Muscle of leg (tissue), 16 donors: ENCODE measurements at places on chromosomes 16 and 17. TPM values are rescaled to one million over a fixed set of nuclear protein-coding genes. Genes with fewer than 3 reads are reported as not detected.

DNA sequence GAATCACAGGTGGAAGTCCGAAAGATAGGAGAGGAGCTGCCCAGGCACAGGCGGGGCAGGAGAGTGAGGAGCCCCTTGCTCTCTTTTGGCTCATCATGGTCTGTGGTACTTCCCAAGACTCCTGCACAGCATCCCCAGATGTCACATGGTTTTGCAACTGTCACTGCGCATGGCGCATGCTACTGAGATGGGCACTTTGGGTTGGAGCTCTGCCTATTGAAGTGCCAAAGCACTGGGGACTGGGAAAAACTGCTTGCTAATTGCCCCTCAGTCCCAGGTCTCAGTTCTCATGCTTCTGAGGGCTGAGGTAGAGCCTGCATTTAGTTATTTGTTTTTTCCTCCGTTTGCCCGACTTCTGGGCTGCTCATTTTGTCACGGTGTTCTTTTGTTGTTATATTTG lies 156.8 kb upstream of the CDH13 start:
- H3K36me3 ChIP-seq: no peaks in the 10 kb centered on the region
- DNase-seq: peak; percentile 6
- peaks cover 16% of the 10 kb centered on the region for H3K4me1 ChIP-seq
- H3K27me3 ChIP-seq: peaks cover 2% of the 10 kb centered on the region
- no peak overlapping the region for H3K4me3 ChIP-seq

DNA sequence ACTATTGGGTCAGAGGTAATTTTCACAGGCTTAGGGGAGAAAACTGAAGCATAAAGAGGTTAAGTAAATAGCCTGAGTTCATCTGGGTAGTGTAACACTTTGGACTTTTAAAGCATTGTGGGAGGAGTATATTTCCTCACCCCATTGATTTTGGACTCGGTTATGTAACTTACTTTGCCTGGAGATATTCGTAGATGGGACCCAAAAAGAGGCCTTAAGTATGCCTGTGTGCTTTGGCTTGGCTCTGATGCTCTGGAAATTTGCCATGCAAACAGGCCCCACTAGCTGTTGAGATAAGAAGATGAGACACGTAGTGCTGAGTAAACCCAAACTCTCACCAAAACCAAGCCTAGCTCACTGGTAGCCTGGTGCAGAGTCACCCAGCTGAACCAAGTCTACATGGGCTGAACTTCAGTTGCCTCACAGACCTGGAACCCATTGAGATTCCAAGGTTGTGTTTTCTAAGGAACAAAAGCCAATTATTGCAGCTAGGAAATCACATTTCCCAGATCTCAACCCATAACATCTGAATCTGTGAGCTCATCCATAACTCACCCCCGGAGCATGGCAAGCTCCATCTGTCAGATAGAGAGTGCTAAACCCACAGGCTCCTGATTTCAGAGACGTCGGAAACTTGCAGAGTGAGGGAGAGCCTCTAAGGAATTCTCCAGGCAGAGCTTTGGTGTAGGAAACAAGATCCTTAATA lies 536.0 kb upstream of the C16orf82 start:
- no peaks in the 10 kb centered on the region for H3K4me1 ChIP-seq
- peak; percentile 3 for DNase-seq

P2RX1 gene
- total RNA-seq: 2.1 TPM

GRCh38 chr17:4948931-4949320 lies 596 bp upstream of the PFN1 start:
- H3K27ac ChIP-seq: peak overlapping the region; percentile 99
- H3K36me3 ChIP-seq: peaks cover 29% of the 10 kb centered on the region
- H3K4me1 ChIP-seq: peaks cover 55% of the 10 kb centered on the region
- H3K4me3 ChIP-seq: peak overlapping the region; percentile 90

TRPV3 gene
- 1.2 TPM for total RNA-seq

DNA sequence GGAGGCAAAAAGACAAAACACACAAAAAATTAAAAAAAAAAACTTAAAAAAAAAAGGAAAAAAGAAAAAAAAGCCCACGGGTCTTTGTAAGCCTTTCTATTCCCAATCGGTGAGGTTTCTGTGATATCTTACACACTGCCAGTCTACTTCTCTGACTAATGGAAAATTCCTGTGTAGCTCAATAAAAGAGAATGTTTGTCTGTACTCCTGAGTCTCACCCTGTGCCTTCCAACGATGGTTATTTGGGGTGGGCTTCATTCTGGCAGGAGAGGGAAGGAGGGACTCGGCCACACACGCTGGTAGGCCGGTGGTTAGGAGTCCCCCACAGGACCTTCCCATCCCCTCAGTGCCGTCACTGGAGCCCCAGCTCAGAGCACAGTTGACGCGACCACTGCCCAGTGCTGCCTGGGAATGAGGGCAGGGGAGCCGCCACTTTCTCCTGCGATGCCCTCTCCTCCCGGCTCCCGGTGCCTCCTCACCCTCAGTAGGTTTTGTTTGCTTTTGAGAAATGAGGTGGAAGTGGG lies 68.0 kb downstream of the AMFR start:
- H3K4me1 ChIP-seq: peaks cover 4% of the 10 kb centered on the region
- no peaks in the 10 kb centered on the region for H3K27me3 ChIP-seq
- peak overlapping the region; percentile 37 for H3K4me3 ChIP-seq
- H3K36me3 ChIP-seq: peaks cover 10% of the 10 kb centered on the region

ZNF213 gene
- total RNA-seq: 3.1 TPM

DNA sequence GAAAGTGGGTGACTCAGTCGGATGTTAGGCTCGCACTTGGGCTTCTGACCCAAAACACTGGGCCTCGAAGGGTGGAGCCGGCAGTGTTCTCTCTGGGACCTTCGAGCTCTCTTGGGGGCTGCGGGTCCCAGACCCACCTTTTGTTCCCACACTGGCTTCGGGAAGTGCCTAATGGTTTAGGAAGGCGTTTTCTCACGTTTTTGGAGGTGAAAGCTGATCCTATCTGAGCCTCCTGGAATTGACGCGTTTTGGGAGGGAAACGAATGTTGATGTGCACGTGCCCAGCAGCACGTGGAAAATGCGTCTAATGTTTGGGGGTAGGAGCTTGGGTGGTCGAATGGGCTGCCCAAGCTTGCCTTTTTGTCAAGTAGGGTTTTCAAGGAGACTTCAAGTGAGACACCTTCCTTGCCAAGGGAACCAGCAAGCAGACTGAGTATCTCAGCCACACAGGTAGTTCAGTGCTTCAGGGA lies 666 bp downstream of the HGS start:
- peaks cover 26% of the 10 kb centered on the region for H3K4me1 ChIP-seq
- peak overlapping the region; percentile 76 for H3K4me3 ChIP-seq
- no peak for DNase-seq
- peak overlapping the region; percentile 13 for H3K27ac ChIP-seq
- no peaks in the 10 kb centered on the region for H3K27me3 ChIP-seq

MARCHF10 gene
- 0.40 TPM for total RNA-seq

DNA sequence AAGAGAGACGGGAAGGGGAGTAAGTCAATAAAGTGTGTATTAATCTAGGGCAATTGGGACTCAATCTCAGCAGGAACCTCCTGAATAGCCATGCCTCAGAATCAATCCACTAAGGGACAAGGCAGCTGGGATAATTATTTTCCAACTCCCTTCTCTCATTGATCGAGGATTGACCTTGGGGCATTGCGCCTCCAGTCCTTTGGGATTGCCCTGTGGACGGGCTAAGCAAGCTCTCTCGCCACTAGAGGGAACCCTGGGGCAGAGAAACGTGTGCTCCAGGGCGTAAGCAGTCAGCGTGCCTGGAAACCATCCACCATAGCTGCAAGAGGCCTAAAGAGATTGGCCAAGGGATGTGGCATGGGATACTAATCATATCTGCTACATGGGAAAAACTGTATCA lies 53.9 kb upstream of the ERCC4 start:
- no peak overlapping the region for H3K27ac ChIP-seq
- H3K36me3 ChIP-seq: no peaks in the 10 kb centered on the region
- no peak overlapping the region for H3K4me3 ChIP-seq
- H3K4me1 ChIP-seq: no peaks in the 10 kb centered on the region

DNA sequence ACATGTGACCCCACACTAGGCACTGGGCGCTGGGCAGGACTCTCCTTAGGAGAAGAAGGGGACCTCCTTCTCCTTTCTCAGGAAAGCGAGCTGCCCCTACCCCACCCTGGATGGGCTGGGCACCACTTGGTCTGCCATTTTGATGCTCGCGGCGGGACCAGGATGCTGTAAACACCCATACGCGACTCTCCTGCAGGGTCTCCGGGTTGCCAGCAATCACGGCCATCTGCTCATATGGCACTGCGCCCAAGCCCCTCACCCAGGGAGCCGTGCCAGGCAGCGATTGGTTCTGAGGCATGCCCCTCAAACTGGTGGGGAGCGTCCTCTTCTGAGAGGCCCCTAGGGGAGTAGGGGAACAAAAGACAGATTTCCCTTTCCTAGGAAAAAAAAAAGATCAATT lies 99.0 kb downstream of the C16orf78 start:
- H3K27ac ChIP-seq: no peak overlapping the region
- DNase-seq: no peak
- H3K4me3 ChIP-seq: no peak overlapping the region
- peaks cover 14% of the 10 kb centered on the region for H3K4me1 ChIP-seq
- no peaks in the 10 kb centered on the region for H3K27me3 ChIP-seq

DNA sequence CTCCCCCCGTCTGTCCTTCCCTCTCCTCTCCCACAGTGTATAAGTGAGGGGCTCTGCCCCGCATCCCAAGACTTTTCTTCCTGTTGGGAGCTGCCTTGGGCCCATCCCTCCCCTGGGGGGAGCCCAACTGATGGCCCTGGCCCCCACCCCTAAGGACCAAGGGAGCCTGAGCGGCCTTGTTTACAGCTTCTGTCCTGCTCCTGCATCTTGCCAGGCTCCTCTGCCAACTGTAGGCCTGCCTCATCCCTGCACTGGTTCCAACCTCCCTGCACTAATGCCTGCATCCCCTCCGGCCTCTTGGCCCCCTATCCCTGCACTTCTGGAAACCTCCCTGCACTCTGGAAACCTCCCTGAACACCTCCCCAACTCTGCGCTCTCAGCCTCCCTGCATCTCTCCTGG lies 1.4 kb upstream of the PAGR1 start:
- peaks cover 2% of the 10 kb centered on the region for H3K27me3 ChIP-seq
- H3K36me3 ChIP-seq: peaks cover 32% of the 10 kb centered on the region
- peak; percentile 35 for DNase-seq

GRCh38 chr16:68083861-68084503 lies 1.2 kb upstream of the NFATC3 start:
- no peaks in the 10 kb centered on the region for H3K36me3 ChIP-seq
- DNase-seq: peak; percentile 50
- H3K27ac ChIP-seq: peak overlapping the region; percentile 100
- no peaks in the 10 kb centered on the region for H3K27me3 ChIP-seq

CD19 gene
- total RNA-seq: 0.13 TPM

METTL2A gene
- 21.5 TPM for total RNA-seq

GRCh38 chr16:3059723-3060242 lies 5.7 kb upstream of the IL32 start:
- no peaks in the 10 kb centered on the region for H3K36me3 ChIP-seq
- H3K4me3 ChIP-seq: peak overlapping the region; percentile 48
- H3K27ac ChIP-seq: peak overlapping the region; percentile 80
- no peak for DNase-seq
- H3K27me3 ChIP-seq: peaks cover 6% of the 10 kb centered on the region
- H3K4me1 ChIP-seq: peaks cover 29% of the 10 kb centered on the region

CDK3 gene
- total RNA-seq: 7.7 TPM

DNA sequence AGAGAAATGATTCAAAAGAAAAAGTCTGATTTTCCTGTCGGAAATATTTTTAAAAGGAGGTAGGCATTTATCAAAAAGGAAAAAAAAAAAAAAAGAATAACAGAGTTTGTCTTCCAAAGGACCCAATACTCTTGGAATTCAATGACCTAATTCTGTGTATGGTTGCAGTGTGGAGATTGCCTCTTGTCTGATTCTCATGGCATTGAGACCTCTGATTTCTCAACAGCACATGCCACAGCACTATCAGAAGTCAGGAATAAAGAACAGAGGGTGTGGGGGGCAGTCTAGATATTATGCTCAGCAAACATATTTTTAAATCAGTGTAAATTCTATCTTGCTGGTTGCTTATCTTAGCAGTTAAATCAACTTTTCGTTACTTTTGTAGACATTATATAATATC lies 81.3 kb upstream of the SOX9 start:
- DNase-seq: no peak
- H3K27me3 ChIP-seq: no peaks in the 10 kb centered on the region
- H3K4me3 ChIP-seq: no peak overlapping the region
- no peaks in the 10 kb centered on the region for H3K36me3 ChIP-seq

OR4D1 gene
- not detected for total RNA-seq

GRCh38 chr16:89169778-89170177 lies 1.8 kb upstream of the CDH15 start:
- H3K4me1 ChIP-seq: peaks cover 47% of the 10 kb centered on the region
- no peak overlapping the region for H3K27ac ChIP-seq
- no peak overlapping the region for H3K4me3 ChIP-seq
- H3K27me3 ChIP-seq: peaks cover 27% of the 10 kb centered on the region
- H3K36me3 ChIP-seq: peaks cover 3% of the 10 kb centered on the region

CHST6 gene
- 5.4 TPM for total RNA-seq

KRTAP4-9 gene
- total RNA-seq: not detected

ATP2A3 gene
- 2.5 TPM for total RNA-seq

SOCS7 gene
- total RNA-seq: 12.6 TPM

GRCh38 chr16:16014329-16015224 lies 65.2 kb downstream of the ABCC1 start:
- no peaks in the 10 kb centered on the region for H3K4me1 ChIP-seq
- no peak overlapping the region for H3K4me3 ChIP-seq
- DNase-seq: peak; percentile 41
- no peaks in the 10 kb centered on the region for H3K27me3 ChIP-seq
- no peak overlapping the region for H3K27ac ChIP-seq
- H3K36me3 ChIP-seq: no peaks in the 10 kb centered on the region
